ENCODE measurements at places on chromosomes 5 and 9. TPM values are rescaled to one million over a fixed set of nuclear protein-coding genes. Genes with fewer than 3 reads are reported as not detected.

BARHL1 gene
- not detected for total RNA-seq

- DNase-seq: no peak
Observed at GRCh38 chr5:120684213-120684612, 220.1 kb downstream of the PRR16 start.

DNA sequence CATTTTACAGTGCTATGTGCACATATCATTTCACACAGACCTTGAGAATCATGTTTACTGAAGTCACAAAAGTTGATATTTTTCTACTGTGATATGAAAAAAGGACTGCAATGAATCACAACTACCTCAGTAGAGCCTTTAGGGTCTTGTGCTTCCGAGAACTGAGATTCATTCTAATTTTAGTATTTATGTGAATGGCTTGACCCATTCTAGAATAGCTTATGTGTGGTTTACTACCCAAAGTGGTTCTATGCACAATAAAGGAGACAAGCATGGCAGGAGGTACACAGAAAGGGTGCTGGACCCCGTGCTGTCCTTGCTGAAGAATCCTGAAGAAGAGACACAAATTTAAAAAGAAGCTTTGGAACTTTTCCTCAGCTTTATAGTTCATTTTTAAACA, 28.2 kb downstream of the MEF2C start:
- no peak for DNase-seq

DNA sequence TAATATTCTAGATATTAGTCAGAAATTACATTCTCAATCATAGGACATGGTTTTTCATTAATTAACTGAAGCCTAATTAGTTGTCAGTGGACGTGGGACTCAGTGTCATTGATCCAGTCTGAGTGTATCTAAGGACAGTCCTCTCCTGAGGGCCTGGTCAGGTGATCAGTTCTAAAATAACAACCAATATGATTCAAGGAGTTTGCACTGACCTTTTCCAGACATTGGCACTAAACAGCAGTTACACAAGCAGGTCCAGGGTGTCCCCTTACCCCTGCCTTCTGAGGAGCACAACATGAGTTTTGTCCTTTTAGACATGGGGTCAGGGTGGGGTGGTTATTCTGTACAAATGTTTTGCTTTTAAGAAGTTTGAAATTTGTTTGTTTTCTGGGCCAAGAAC, 97.8 kb downstream of the CMYA5 start:
- no peak for DNase-seq

SPINK6 gene
- total RNA-seq: not detected

DNA sequence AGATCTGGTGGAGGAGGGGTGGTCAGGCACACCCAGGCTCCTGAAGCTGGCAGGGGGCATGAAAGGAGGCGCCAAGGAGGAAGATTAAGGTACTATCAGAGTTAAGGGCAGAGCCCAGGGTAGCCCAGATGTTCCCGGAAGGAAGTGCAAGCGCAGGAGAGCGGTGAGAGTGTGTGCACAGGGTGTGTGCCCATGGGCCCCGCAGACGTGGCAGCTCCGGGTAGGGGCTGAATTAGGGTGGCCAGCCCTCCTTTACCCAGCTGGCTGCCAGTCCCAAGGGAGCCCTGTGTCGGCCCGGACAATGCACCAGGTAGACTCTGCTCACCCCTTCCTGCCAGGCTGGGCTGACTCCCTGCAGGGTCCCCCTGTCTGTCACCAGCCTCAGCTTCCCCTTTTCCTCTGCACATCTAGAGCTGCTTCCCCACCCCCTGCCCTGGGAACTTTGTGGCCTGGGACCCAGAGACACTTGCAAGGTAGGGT, at the start of gene SMIM33:
Gene SMIM33 (plus strand): TSS at position 184 of the 480 bp plus-strand sequence. CDS start 118 bp downstream, at position 302.
- no peak for DNase-seq

DNA sequence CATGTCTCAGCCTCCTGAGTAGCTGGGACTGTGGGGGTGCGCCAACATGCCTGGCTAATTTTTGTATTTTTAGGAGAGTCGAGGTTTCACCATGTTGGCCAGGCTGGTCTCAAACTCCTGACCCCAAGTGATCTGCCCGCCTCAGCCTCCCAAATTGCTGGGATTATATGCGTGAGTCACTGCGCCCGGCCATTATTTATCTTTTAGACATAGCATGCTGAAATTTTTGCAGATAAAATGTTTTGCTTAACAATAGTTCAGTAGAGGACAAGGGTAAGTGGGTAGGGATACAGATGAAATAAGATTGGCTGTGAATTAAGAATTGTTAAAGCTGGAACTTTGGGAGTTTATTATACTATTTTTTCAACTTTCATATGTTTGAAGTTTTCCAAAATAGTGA, 150.8 kb upstream of the GRHPR start:
- no peak for DNase-seq

DNA sequence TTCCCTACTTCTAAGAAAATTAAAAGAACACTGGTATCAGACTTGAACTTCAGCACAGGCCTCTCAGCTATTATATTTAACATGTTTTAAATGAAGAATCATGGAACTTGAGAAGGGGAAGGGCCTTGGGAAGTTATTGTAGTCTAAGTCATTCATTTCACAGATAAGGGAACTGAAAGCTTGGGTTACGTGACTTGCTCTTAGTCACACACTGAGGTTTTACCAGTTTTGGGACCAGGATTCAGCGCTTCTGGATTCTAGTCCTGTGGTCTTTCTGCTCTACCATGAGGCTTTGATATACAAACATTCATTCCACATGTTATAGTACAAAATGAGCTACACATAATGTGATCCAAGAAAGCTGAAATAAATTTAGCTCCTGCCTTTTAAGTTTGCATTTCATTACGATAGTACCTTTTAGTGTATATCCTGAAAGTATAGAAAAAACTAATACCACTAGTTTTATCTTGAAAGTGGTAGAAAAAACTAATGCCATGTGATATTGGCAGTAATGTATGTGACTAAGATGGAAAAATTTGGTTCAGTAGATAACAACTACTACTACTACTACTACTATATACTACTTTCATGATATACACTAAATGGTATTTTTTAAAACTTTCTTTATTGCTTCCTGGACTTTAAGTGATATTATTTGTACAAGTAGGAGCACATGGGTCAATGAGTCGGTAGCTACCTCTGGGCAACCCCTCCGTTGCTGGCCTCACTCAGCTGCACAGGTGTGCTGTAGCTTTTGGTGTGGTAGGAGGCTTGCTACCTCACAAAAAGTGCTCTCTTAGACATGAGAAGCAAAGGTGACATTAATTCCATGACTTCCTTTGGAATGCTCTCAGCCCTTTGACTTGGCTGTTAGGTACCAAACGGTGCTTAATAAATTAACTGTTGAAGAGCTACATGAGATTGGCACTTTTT, 40.7 kb downstream of the F2RL2 start:
- no peak for DNase-seq

All from aorta (tissue), 5 donors.